ENCODE measurements at places on chromosomes 11 and 22. TPM values are rescaled to one million over a fixed set of nuclear protein-coding genes. Genes with fewer than 3 reads are reported as not detected.

RAB36 gene
- total RNA-seq = 6.4 TPM

OR51B2 gene
- not detected for total RNA-seq

KLHL35 gene
- total RNA-seq = 0.49 TPM

BATF2 gene
- 18.0 TPM for total RNA-seq

SLC22A6 gene
- not detected for total RNA-seq

RIMBP3B gene
- 0.09 TPM for total RNA-seq

PRSS23 gene
- 75.0 TPM for total RNA-seq

DNA sequence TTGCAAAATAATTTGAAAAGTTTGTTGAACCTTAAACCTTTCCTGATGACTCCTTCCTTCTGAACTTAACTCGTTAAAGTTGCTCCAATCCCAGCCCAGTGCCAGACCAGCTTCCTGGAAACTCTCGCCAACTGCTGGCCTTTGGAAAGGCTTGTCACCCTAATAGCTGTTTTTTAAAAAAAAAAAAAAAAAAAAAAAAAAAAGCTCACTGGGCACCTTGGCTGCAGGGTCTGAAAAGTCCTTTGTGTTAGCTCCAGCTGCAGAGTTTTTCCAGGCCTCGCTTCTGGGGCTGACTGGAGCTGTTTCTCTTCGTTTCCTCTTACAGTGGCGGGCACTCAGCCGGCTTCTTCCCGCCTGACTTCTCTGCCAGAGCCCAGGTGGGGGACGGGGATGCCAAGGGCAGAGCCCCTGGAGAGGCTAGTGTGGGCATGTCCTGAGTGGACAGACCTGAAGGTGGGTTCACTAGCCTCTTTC is 25.1 kb downstream of the KCNQ1OT1 start:
- no peak for DNase-seq

DNA sequence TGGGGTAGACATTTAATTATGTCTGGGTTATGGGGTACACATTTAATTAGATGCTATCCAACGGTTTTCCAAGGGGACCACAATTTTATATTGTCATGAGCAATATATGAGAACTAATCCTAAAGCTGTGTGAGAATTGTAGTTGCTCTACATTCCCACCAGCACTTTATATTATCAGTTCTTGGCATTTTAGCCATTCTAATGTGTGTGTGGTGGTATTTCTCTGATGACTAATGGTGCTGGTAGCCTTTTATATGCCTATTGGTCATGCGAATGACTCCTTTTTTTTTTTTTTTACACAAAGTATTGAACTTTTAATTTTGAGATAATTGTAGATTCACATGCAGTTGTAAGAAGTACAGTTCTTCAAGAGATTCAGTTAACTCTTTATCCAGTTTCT is 26.2 kb downstream of the TMEM135 start:
- no peak for DNase-seq

- peak; percentile 47 for DNase-seq
Observed at GRCh38 chr11:67268081-67268961, 2.0 kb downstream of the GRK2 start.

- peak; percentile 68 for DNase-seq
Observed at GRCh38 chr11:75142714-75143419, 8.0 kb upstream of the SLCO2B1 start.

- DNase-seq = no peak
Observed at GRCh38 chr11:10680956-10681487, 12.5 kb downstream of the IRAG1 start.

GRCh38 chr11:111777094-111778046 is 11.2 kb upstream of the PPP2R1B start:
- DNase-seq = peak; percentile 51

DNA sequence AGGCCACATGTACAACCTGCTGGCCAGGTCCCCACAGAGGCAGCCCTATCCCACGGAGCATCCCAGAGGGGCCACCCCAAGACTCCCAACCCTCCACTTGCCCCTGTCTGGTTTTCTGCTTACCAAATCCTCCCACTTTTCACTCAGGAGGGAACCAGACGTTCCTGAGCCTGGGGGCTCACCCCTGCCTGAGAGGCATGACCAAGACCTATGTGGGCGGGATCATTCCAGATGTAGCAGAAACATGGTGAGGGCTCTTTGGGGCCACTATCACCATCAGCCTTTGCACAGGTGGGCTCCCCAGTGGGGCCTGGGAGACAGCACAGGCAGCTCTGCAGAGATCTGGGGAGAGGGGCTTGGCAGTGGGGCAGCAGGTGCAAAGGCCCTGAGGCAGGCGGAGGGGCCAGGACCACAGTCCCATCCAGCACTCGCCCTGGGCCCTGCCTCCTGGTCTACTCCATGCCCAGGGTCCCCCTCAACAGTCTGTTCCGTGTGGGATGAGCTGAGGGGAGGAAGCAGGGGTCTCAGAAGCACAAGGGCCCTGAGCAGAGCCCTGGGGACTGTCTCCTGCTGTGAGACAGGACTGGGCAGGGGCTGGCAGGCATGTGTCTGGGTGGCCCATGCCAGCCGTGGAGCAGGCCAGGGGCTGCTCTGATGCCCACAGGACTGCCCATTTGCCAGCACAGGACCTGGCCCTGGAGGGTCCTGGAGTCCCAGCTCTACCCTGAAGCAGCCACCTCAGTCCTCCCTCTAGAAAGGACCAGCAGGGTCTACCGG is 9.4 kb downstream of the PIM3 start:
- DNase-seq = peak; percentile 57

- DNase-seq = no peak
Observed at GRCh38 chr11:34652191-34652973, 31.5 kb downstream of the EHF start.

DNA sequence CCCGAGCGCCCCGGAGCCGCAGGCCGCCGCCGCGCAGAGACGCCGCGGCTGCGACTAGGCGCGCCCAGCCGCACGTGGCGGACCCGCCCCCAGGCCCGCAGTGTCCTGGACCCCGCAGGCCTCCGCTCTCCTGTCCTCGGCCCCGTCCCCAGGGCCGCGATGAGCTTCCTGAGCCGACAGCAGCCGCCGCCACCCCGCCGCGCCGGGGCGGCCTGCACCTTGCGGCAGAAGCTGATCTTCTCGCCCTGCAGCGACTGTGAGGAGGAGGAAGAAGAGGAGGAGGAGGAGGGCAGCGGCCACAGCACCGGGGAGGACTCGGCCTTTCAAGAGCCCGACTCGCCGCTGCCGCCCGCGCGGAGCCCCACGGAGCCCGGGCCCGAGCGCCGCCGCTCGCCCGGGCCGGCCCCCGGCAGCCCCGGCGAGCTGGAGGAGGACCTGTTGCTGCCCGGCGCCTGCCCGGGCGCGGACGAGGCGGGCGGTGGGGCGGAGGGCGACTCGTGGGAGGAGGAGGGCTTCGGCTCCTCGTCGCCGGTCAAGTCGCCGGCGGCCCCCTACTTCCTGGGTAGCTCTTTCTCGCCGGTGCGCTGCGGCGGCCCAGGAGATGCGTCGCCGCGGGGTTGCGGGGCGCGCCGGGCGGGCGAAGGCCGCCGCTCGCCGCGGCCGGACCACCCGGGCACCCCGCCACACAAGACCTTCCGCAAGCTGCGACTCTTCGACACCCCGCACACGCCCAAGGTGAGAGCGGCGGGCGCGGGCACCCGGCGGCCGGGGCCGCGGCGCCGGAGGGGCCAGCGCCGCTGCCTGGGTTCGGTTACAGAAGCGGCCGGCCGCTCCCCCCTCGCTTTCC is 528 bp downstream of the WEE1 start:
- peak; percentile 65 for DNase-seq

- no peak for DNase-seq
Observed at GRCh38 chr11:40204228-40204627, 1255.2 kb downstream of the LRRC4C start.

GRCh38 chr11:79708319-79708932 is 267.6 kb upstream of the TENM4 start:
- no peak for DNase-seq

DNA sequence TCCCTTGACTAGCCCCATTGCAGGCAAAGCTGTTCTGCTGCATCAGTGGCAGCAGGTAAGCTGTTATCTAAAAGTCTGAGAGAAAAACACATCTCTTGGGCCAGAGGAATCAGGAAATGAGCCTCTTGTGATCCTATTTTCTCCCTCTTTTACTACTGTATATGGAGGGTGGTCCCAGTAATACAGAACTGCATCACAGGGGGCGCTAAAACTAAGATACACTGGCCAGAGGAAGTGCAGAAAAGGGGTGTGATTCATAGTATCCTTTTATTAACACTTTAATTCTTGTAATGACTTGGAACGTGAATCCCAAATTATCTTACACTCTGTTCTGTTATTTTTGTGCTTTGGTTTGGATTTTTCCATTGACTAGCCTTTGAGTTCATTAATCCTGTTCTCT is 8.8 kb upstream of the MED17 start:
- peak; percentile 16 for DNase-seq

- DNase-seq = no peak
Observed at GRCh38 chr11:64379817-64380709, 21.1 kb downstream of the RPS6KA4 start.

DNA sequence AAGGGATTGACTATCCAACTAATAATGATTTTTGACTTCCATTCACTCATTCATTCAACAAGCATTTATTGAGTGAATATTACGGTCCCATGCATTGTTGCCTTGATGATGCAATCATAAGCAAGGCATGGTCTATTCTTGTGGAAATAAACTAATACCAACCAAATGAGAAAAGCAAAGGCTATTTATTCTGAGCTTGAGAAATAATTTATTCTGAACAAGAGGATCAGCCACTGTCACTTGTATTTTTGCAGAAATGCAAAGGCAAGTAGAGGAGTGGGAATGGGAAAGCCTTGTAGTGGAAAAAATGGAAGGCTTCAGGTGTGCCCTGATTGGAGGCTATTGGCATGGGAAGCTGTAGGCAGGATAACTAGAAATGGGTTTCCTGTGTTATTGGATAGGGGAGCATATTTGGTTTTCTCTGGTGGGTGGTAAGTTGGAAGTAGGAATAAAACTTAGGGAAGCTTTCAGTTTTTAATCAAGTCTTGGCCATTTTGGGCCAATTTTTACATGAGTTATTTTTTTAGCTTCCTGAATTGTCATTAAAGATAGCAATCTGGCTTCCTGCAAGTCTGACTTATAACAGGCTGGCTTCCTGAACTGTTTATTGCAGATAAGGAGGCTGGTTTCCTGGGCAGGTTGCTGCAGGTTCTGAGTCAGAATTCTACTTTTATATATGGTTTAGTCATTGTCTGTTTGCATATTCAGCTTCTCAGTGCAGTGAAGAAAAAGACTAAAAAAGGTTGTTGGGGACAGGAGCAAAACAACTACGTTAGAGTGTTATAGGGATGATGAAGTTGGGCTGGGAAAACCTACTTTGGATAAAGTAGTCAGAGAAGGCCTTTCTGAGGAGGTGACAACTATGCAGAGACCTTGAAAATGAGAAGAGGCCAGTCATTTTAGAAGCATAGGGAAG is 106.7 kb downstream of the APIP start:
- no peak for DNase-seq

DNA sequence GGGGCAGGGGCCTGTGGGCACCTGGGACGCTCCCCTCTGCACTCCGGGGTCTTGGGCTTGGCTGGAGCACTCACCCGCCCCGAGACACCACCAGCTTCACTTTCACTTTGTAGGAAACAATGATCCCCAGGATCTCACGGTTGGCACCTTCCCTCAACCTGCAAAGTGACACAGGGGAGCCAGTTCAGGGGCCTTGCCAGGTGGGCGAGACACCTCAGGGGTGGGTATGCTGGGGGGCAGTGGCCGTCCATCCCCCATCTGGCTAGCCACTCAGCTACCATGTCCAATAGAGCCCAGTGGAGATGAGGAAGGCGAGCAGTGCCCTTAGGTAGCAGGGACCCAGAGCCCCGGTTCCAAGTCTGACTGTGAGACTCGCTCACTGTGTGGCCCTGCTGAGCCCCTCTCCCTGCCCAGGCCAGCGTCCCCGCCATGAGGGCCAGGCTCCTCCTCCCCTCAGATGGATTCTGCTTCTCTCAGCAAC is 32.3 kb downstream of the TPBGL start:
- DNase-seq = no peak

DNA sequence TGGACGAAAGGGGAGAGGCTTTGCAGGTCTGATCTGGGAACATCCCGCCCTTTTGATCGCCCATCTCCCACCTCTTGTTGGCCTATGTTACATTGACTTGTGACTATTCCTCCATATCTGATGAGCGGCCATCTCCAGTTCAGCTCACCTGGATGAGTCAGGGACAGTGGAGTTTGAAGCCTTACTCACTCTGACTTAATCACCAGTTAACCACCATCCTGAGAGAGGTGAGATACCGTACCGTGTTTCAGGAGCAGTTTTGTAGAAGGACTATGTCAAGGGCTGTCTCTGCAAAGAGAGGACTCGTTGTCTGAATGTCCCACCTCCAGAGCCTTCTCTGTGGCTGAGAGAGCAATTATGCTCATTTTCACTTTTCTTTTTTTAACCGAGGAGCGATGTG is 771.7 kb downstream of the NTM start:
- no peak for DNase-seq

DNA sequence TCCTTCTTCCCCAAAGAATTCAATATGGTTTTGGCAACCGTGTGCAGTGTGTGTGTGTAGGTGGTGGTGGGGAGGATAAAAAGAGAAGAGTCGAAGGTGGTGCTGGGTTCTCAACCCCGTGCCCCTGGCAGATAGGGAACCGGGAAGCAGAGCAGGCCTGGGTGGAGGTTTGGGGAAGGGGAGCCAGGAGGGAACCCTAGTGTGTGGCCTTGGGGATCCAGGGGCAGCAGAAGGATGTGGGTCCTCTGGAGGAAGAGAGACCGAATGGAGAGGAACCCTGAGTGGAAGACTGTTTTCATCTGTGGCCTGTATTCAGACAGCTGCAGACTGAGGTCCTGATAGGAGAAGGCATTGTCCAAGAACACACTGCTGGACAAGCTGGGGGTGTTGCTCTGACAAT is 73.3 kb upstream of the B3GAT1 start:
- no peak for DNase-seq

DNA sequence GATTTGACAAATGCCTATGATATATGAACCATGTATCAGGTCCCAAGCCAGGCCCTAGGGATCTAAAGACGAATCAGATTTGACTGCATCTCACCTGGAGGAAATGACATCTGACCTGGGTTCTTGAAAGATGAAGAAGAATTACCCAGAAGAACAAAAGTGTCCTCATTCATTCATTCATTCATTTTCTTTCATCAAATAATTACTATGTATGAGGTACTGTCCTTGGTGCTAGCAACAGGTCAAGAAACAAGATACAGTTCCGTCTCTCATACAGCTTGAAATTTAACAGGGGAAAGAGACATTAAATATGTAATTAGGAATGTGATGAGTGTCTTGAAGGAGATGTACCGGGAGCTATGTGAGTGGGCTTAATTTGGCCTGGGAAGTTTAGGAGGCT is 1.8 kb upstream of the APBB1 start:
- no peak for DNase-seq
